ENCODE measurements at places on chromosomes 11 and 22. TPM values are rescaled to one million over a fixed set of nuclear protein-coding genes. Genes with fewer than 3 reads are reported as not detected.

HYLS1 gene
- 0.56 TPM for total RNA-seq

DNA sequence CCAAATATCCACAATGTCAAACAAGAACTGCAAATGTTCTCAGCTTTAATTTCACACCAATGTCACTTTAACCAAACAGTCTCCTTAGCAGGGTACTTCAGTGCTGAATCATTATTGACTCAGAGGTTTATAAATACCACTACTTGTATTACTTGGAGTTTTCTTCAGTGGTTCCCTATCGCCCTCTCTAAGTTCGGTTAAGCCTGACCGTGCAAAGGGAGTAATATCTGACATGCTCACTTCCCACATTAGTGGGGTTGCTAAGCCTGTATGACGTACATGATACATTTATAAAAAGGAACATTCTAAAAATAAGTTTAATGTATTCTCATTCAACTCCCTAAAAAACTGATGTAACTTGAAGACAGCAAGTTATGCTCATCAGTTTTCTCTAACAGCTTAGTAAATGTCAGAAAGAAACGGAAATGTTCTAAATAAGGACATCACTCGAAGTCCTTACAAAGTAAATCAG lies 93.1 kb upstream of the ZC3H12C start:
- no peak for DNase-seq

RHOD gene
- 51.3 TPM for total RNA-seq

DNA sequence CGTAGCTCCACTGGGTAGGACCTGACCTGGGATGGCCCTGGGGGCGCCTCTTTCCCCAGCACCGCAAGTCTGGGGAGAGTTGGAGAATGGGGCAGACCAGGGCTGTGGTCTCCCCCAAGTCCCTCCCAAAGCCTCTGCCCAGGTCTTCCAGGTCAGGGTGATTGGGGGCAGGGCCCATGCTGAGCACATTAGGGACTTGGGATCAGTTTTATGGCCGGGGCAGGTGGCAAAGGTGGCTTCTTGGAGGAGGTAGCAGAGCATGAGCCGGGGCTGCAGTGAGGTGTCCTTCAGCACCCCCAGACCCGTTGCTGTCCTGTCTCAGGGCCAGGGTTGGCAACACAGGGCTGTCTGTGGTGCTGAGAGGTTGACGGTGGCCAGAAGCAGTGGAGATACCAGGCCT lies 6.0 kb downstream of the RELT start:
- DNase-seq = no peak

- DNase-seq = no peak
These were observed 21.6 kb upstream of the LMO1 start for GRCh38 chr11:8285228-8285627.

DNA sequence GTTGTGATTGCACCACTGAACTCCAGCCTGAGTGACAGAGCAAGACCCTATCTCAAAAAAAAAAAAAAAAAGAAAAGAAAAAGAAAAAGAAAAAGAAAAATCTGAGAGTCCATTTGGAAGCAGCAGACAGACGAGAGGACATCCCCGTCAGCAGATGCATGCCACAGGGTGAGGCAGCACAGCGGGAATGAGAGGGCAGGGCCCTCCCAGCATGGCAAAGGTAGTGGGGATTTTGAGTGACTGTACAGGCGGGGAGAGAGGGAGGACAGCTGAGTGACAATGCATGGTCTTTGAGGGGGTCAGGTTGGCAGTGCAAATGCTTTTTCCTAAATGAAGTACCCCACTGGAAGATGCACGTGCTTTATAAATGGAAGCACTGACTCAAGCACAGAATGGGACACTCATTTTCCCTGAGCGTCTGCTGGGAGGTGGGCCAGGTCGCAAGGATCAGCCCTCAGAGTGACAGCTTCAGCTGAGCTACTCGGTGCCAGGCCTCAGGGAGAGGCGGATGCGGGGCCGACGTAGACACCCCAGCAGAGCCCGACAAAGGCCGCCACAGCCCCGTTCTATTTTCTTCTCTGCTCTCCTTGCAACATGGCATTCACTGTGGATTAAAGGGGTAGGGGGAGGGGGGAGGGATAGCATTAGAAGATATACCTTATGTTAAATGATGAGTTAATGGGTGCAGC lies 113.5 kb downstream of the SHANK2 start:
- no peak for DNase-seq

- no peak for DNase-seq
These were observed 311.0 kb downstream of the SBF2 start for GRCh38 chr11:9982796-9983579.

- DNase-seq = no peak
These were observed 59.2 kb upstream of the PRODH start for GRCh38 chr22:18995327-18995711.

GRCh38 chr11:105156231-105156630 lies 16.7 kb upstream of the CARD18 start:
- no peak for DNase-seq

DNA sequence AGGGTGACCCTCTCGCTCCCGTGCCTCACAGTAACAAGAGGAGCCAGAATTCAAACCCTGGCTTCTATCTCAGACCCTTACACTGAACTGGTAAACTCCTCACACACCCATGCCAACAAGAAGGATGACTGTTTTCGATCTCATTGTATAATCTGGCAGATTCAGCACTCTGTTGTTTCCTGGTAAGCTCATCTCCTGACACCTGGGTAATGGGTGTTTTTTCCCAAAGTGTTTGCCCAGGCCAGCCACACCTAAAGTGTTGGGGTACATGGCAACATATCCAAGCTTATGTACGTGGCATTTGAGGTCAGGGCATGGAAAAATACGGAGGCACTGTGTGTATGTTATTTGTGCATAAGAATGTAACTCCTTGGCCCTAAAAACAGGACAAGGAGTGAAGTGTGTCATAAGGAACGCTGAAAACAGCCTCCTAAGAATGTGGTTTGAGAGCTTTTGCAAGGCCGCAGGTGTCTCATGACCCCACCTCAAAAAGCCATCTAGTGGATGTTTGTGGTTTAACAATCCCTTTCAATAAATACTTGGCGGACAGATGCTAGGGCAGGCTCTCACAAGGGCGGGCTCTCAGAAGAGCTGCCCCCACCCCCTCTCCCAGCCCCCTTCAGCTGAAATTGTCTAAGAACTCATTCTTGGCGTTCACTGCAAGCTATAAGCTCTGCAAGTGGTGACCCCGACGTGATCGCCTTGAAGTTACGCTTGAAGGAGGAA lies at the start of gene MS4A15:
MS4A15 (plus strand) TSS at position 561 of the 726 bp plus-strand sequence. CDS start 6,867 bp downstream, outside the sequence.
- DNase-seq = no peak

DNA sequence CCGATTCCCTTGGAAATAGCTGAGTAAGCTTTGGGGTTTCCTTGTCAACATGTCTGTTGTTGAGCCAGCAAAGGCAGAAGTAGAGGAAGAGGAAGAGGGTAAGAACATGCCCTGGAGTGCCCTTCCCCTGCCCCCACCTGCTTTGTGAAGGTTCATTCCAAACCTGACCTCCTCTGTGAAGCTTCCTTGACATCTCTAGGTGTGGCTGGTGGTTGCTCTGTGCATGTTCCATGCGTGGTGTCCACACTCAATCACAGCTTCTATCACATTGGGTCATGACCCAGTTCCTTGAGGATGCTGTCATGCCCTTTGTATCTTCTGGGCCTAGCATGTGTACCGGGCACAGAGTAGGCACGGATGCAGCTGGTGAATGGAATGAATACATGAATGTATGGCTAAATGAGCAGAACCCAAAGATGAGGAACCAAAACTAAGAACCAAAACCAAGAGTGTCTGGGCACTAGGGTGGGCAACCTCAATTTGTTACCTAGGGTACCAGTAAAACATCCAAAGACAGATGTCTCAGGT lies 23.7 kb upstream of the FXYD6 start:
- no peak for DNase-seq

MIAT gene
- 0.81 TPM for total RNA-seq
